Stimulated activated CD8-positive, alpha-beta memory T cell treated with anti-CD3 and anti-CD28 coated beads, Interleukin-4, amount 100 ng/mL, for 24 hours (primary cell): ENCODE measurements at places on chromosomes 6 and 20.

- DNase-seq: no peak
Measured at GRCh38 chr20:19423097-19423899, 210.9 kb downstream of the SLC24A3 start.

GRCh38 chr6:41427642-41428335, 92.4 kb downstream of the NCR2 start:
- no peak for DNase-seq

- DNase-seq: no peak
Measured at GRCh38 chr6:30836431-30836866, 47.9 kb upstream of the DDR1 start.

GRCh38 chr6:18289283-18289682, 25.0 kb upstream of the DEK start:
- no peak for DNase-seq

GRCh38 chr20:31602779-31603441, 2.2 kb upstream of the ID1 start:
- no peak for DNase-seq
